ENCODE measurements at places on chromosomes 11 and 22.

DNA sequence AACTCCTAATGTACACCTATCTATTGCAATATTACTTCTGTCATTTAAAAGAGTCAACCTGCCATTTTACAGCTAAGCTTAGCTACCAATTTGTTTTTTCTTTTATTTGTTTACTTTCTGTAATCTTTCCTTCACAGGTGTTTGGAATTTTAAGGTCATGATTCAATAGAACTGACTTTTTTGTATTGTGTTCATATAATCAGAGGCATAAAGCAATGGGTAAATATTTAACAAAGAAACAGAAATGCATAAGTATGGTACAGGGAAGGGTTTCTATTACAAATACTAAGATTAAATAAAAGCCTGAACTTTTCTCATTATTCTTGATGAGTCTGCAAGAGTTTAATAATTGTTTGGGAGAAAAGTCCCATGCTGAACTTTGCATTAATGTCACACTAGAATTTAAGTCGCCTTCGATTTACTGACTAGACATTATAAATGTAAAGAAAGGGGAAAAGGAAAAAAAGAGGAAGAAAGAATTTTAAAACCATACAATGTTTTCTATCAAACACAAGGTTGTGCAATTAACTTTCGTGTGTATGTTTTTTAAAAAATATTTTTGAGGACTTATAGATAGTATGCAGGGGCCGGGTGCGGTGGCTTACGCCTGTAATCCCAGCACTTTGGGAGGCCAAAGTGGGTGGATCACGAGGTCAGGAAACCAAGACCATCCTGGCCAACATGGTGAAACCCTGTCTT lies 35.0 kb upstream of the HIPK3 start:
- no peak for DNase-seq

DNA sequence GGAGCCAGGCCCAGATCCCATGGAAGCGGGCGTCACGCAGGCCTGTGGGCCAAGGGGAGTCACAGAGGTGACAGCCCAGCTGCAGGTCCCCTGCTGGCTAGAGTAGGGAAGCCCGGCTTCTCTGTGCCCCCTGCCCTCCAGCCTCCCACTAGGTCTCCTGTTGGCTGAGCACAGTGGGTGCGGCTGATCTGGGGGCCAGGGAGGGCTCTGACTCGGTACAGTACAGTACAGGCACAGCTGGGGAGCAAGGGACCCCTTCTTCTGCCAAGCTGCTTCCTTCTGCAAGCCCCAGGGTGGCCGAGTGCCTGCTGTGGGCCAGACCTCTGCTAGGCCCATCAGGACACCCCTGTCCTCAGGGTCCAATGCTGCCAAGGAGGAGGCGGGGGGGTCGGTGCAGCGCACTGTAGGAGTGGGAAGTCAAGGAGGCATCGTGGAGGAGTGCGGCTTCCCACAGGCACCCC lies 10.1 kb downstream of the SUSD2 start:
- no peak for DNase-seq

- DNase-seq = no peak
Measured at GRCh38 chr22:39995393-39996252, 869 bp downstream of the FAM83F start.

DNA sequence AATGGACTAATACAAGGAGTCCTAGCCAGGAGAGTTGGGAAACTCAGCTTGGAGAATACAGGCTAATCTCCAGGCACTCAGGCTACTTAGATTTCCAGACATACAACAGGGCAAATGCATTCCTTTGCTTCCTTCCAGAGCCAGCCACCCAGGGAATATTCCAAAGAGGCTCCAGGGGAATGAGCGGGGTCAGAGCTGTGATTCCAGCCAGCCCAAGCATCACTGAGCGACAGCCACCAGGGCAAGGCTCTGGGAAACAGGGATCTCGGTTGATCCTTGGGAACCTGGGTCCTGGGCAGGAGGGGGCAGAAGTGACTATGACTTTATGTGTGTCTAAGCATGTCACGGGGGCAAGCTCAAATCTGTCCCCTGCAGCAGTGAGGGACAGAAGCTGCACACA lies 112.3 kb upstream of the LMO1 start:
- no peak for DNase-seq

GRCh38 chr11:75654314-75654713 lies 14.5 kb downstream of the MAP6 start:
- DNase-seq = no peak

GRCh38 chr22:26106412-26106811 lies 62.9 kb upstream of the SEZ6L start:
- no peak for DNase-seq

DNA sequence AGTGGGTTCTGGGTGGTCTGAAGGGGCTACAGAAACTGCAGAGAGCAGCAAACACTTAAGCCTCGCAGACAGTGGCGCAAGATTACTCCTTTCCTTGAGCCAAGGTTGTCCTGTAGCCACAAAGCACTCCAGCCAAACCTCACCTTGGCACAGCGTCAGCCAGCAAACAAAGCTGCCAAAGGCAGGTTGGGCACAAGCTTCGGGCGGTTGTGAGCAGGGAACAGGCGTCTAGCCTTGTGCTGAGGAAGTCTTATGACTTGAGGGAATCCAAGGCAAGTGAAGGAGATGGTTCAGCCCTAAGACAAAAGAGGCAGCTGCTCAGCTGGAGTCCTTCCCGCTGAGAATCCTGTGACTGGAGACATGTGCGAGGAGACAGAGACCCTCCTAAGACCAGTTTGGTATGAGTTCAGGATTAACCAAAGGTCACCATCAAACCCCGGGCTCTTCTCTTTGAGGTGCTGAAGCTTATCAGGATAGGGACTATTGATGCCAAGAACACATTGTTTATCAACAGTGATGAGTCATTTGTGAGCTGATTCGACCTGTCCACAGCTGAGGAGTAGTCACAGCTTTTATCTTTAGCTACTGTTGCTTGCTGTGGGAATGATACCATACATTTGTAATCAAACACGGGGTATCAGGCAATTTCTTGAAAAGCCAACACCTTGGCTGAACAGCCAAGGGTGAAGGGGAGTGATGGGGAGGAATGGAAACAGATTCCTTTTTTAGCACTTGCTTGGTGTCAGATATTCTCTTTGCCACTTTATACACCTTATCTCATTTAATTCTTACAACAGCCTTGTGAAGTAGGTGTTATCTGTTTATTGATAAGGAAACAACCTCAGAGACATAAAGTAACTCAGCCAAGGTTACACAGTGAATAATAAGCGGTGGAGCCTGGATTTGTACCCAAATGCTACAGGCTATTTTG lies 4.6 kb downstream of the ADM start:
- DNase-seq = no peak

- DNase-seq = peak; percentile 13
Measured at GRCh38 chr22:41576877-41577276, 12.8 kb downstream of the PMM1 start.

- no peak for DNase-seq
Measured at GRCh38 chr11:34206407-34207300, 101.2 kb downstream of the NAT10 start.

DNA sequence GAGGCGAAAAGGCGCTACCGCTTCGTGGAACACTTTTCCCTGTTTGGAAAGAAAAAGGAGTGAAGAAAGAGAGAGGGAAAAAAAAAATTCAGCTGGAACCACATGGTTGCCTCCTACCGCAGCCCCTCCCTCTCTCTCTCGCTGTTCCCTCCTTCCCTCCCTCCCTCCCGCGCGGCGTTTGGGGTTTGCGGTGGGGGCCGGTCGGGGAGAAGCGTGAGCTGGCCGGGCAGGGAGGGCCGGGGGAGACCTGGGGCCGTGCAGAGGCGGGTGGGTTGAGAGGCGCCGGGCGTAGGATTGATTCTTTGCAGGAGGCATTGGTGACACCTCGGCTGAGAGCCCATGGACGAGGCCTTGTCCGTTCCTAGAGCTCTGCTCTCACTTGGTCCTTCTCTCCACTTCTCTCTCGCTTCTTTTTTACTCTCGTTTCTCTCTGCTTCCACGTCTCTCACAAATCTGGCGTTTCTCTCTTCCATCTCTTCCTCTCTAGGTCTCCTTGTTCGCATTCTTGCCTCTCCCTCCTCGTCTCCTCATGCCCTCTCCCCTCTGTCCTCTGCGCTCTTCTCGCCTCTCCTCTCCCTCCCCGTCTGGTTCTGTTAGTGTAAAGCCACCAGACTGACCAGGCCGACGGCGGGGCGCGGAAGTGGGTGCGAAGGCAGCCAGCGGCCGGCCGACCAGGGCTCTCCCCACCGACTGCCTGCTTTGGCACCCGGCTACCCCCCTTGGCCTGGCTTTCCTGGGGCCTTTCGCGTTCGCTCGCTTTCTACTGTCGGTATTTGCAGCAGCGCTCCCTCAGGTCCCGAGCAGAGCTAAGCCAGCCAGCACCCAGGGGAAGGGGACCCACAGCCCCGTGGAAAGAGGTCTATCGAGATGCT lies at the start of gene CLMP:
TSS of gene CLMP (minus strand) at position 61 of the 872 bp plus-strand sequence. CDS start 308 bp downstream, outside the sequence.
- DNase-seq = no peak

DNA sequence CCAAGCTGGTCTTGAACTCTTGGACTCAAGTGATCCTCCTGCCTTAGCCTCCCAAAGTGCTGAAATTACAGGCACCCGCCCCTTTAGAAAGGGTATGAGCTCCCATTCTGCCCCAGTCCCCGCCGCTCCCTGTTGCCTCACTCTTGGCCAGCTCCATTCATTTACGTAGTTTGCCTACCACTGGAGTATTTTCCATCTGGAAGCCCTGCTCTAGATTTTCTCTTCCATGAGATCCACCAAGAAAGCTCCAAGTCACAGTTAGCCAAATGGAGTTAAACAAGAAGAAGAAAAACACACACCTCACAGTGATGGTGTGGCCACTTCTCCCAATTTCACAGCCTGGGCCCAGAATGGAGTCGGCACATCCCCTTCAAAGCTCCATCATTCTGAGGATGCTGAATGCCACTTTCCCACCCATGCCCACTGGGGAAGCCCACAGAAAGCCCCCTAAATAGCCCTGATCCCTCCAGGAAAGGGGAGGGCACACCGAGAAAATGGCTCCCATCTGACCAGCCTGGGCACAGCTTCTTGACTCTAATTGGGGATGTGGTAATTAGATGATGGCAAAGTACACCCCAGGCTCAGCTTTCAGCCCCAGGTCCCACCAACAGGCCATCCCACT lies 381.2 kb downstream of the MN1 start:
- DNase-seq = no peak

- no peak for DNase-seq
Measured at GRCh38 chr11:44112091-44112821, 16.8 kb downstream of the EXT2 start.

GRCh38 chr11:78504181-78504580 lies 70.5 kb downstream of the NARS2 start:
- DNase-seq = no peak

- DNase-seq = no peak
Measured at GRCh38 chr11:69541001-69541285, 59.5 kb downstream of the LINC01488 start.

DNA sequence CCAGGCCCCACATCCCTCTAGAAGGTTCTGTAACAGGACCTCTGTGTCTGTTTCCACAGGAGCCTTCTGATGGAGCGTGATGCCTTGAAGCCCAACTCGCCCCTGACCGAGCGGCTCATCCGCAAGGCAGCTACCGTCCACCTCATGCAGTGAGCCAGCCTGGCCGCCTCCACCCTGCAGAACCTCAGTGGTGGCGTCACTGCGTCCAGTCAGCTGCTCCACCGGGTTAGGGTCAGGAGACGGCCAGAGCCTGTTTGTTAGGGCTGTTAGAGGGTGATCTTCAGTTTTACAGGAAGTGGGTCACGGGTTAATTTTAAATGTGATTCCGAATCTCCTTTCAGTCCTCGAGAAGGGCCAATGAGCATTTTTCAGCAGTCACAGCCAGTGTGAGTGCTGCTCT lies 3.9 kb upstream of the GTSE1 start:
- no peak for DNase-seq

DNA sequence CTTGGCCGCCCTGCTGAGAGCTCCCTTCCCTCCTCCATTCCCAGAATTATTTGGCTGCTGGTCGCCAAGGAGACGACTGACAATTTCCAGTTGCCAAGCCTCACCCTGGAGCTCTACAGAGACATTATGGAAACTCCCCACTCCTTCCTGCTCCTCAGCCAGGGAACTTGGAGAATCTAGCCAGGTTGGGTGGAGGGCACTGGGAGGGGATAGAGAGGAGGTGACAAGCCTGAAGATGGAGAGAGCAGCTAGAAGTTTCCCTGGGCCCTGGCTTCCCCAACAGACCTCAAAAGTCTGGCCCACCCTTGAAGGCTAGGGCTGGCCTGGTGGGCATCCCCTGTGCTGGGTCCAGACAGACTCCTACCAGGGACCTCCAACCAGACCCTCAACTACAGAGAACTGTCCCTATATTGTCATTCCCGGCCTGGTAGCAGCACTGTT lies 6.7 kb upstream of the VSIG10L2 start:
- DNase-seq = no peak

DNA sequence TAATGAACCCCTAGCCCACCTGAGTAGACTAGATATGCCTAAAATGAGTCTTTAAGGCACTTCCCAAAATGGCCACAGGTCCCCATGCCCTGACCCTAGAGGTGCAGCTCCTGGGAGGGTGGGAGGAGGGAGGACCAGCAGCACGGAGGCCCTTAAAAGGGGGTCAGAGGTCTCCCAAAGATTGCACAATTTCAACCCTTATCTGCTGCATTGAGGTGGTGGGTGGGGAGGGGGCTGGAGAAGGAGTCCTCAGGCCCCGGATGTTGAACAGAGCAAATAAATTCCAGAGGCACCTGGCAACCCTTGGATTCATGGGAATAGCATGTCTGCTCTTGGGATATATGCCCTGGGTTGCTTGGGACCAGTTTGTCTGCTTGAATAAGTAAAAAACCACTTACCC lies 57.6 kb downstream of the NAV2 start:
- DNase-seq = no peak

DNA sequence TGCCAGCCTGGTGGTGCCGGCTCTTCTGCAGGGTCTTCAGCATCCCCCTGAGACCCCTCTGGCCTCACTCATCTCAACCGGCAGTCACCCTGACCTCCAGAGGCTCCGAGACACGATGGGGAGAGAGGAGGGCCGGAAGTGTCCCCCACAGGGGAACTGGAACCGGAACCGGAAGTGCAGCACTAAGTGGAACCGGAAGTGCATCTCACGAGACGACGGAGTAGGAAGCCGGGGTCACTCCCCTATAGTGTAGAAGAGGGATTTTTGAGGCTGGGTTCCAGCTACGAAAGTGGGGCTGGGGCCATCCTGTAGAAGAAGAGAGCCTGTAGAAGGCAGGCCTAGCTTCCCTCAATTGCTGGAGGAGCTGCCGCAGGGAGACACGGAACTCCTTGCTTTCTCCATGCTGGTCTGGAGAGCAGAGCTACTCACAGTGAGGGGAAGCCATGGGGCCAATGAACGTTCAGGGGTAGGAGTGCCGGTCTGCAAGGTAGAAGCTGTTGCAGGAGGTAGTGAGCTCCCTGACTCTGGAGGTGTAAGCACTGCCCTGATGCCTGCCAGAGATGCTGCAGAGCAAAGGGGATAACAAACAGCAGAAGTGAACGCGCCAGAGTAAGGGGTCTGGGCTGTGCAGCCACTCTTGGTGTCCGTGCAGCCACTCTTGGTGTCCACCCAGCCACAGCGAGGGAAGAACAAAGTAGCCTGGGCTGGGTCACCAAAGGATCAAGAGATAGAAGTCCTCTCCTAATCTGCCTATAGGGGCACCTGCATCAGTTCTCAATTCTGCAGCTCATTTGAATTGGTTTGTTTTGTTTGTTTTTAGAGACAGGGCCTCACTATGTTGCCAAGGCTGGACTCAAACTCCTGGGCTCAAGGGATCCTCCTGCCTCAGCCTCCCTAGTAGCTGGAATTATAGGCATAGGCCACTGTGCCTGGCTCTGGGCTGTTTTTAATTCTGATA lies 21.9 kb downstream of the SCUBE1 start:
- DNase-seq = no peak

Measured in SHP77 treated with DMSO at 0.1 percent for 48 hours (cell line).